ENCODE measurements at places on chromosomes 5 and 9.

GRCh38 chr9:134825025-134825424 lies 55.6 kb upstream of the FCN2 start:
- DNase-seq: no peak

GRCh38 chr9:105290954-105291353 lies 46.5 kb downstream of the SLC44A1 start:
- DNase-seq: no peak

GRCh38 chr5:104915226-104915625 lies 1352.6 kb upstream of the NUDT12 start:
- no peak for DNase-seq

- no peak for DNase-seq
These were observed 396.1 kb upstream of the PAPPA start for GRCh38 chr9:115757461-115757860.

GRCh38 chr9:135479469-135480052 lies at the start of gene PPP1R26:
Gene PPP1R26, plus strand, starts transcription at chr9:135479782. Its CDS starts 4,729 bp downstream, at chr9:135484511.
- no peak for DNase-seq

- no peak for DNase-seq
These were observed 90.4 kb upstream of the KLF9 start for GRCh38 chr9:70504834-70505233.

- no peak for DNase-seq
These were observed 85.1 kb downstream of the MED27 start for GRCh38 chr9:131994364-131995125.

DNA sequence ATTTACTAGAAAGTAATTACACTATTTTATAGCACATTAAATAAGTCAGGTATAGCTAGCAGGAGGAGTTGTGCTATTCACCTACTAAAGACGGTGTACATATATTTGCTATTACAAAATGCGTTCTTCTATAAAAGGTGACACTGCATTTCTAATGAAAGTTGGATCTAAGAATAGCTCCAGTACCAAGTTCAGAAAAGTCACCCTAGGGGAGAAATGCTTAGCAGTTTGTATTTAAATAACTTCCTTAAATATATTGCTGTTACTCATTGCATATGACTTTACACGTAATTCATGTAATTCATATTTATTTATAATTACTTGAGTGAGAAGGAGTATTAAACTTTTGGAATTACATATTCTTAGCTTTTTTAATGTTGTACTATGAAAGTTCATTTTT lies 7.0 kb upstream of the SUB1 start:
- no peak for DNase-seq

- DNase-seq: no peak
These were observed 7.9 kb downstream of the MTRR start for GRCh38 chr5:7876867-7877266.

Data from stimulated activated CD8-positive, alpha-beta memory T cell treated with anti-CD3 and anti-CD28 coated beads, Interleukin-2, amount 100 ng/mL, for 1 hour (primary cell).